ENCODE measurements at places on chromosomes 1 and 21.

DNA sequence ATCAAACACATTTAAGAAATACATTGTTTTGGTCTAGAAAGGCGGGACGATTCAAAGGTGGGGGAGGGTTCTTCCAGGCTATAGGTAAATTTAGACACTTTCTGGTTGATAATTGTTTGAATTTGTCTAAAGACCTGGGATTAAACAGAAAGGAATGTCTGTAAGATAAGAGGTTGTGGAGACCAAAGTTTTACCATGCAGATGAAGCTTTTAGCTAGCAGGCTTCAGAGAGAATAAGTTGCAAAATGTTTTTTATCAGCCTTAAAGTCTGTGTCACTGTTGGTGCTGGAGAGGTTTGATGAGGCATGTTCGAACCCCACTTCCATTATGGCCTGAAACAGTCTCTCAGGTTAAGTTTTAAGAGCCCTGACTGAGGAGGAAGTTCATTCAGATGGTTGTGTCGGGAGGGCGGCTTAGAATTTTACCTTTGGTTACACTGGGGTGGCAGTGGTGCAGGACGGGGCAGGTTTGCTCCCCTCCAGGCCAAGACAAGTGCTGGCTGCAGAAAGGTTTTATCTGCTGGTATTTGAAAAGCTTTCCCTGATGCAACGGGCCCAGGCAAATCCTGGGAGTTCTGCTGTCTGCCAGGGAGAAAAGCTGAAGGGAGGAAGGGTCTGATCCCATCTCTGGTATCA lies 16.0 kb upstream of the SLC2A5 start:
- DNase-seq = no peak

- no peak for DNase-seq
Observed at GRCh38 chr1:38848071-38848470, 11.5 kb downstream of the RRAGC start.

GRCh38 chr1:214566158-214567104 lies 15.0 kb upstream of the PTPN14 start:
- DNase-seq = no peak

DNA sequence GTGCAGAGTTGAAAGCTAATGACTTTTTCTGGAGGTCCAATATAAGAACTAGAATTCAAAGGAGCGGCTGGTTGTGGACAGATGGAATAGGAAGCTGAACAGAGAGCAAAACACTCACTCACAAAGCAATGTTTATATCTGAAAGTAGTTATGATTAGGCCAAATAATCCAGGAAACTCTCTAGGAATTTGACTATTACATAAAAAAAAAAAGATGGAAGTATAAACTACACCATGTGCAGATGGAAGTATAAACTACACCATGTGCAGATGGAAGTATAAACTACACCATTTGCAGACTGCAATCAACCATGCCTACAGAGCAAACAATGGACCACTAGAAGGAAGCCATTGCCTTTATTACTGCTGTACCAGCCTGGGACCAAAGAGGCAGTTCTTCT lies 771.1 kb downstream of the BRINP3 start:
- no peak for DNase-seq

- no peak for DNase-seq
Observed at GRCh38 chr1:22338071-22338765, 113.4 kb upstream of the ZBTB40 start.

DNA sequence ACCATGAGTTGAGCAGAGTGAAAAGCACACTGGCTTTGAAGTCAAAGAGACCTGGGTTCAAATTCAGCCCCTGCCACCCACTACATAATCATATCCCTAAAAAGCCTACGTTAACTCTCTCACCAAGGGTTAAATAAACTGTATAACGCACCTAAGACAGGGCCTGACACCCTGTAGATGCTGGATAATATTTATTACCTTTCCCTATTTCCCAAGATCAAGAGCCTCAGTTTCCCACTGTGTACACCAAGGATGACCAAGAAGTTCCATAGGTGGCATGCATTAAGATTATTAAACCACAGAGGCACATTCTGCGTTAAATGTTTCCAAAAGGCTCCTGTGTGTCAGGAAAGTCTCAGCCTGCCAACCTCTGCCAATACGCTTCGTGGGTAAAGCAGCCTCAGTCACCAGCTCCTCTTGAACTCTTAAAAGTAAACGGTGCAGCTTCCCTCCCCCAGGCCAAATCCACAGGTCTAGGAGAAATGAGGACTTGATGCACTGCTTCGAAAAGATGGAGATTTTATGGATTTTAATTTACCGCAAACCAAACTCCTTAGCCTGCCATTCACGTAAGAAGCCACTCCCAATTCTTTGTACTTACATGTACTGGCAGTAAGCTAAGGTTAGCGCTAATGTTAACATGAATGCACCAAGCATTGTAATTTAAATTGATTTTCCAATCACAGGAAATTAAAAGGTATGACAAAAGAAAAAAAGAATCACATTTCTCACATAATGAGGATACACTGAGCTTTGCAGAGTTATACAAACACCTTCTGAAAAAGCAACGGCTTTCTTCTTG lies 2.6 kb downstream of the USP24 start:
- DNase-seq = no peak

DNA sequence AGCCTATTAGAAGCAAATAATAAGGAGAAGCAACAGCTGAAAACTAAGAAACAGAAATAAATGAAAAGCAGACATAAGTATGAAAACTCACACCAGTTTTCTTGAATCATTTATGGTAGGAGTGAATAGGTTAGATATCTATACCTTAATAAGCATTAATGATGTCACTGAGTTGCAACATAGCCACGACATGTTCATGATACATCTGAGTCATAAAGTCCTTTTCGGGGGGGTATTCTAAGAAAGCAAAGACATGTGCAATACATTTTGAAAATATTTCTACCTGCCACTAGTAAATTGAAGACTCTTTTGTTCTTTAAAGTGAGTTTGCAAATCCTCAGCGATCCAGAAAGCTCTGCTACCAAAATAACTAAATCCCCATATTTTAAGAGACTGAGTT lies 7.2 kb downstream of the CD34 start:
- DNase-seq = no peak

All from esophagus squamous epithelium (tissue), 5 donors.